Non-pigmented ciliary epithelial cell (primary cell): ENCODE measurements at places on chromosomes 1 and 21.
A peak's percentile ranks its signal among the peaks of the same experiment; 100 is the strongest.

DNA sequence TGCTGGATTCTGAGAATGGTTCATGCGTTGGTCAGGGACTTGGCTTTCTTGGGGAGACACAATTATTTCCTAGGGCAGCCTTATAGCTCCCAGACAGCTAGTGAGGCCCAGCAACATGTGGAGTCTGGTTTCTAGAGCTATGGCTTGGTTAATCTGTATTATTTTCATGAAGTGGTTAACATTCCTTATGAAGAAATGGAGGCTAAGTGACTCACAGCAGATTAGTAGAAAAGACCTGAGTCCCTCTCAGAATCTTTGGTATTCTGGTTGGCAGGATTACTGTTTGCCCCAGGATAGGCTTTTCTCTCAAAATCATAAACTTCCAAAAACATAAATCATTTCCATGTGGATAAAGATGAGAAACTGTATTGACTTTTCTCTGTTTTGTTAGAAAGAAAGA lies 42.3 kb downstream of the DUSP10 start:
- peak; percentile 56 for DNase-seq

GRCh38 chr1:184648856-184649201 lies 105.8 kb downstream of the EDEM3 start:
- DNase-seq = no peak

DNA sequence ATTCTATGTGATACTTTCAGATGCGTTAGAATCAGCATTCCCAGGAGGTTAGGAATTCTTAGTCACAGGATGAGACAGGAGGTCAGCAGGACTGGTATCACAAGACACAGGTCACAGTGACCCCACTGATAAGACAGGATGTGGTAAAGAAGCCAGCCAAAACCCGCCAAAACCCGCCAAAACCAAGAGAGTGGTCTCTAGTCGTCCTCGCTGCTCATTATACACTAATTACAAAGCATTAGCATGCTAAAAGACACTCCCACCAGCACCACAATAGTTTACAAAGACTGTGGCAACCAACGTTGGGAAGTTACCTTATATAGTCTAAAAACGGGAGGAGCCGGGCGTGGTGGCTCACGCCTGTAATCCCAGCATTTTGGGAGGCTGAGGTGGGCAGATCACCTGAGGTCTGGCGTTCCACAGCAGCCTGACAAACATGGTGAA lies 13.9 kb upstream of the ACTA1 start:
- no peak for DNase-seq

GRCh38 chr1:235078480-235079381 lies 49.9 kb downstream of the TOMM20 start:
- DNase-seq = no peak

DNA sequence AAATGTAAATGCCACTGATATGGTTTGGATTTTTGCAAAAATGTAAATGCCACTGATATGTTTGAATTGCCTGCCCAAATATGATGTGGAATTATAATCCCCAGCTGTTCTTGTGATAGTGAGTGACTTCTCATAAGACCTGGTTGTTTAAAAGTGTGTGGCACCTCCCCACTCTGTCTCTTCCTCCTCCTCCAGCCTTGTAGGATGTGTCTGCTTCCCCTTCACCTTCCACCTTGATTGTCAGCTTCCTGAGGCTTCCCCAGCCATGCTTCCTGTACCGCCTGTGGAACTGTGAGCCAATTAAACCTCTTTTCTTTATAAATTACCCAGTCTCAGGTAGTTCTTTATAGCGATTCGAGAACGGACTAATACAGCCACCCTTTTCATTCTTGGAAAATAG lies 1.3 kb upstream of the CCT8 start:
- DNase-seq = no peak

- DNase-seq = no peak
Measured at GRCh38 chr1:99869304-99869703, 19.1 kb downstream of the AGL start.

GRCh38 chr1:108067884-108068540 lies 103.0 kb upstream of the VAV3 start:
- no peak for DNase-seq

DNA sequence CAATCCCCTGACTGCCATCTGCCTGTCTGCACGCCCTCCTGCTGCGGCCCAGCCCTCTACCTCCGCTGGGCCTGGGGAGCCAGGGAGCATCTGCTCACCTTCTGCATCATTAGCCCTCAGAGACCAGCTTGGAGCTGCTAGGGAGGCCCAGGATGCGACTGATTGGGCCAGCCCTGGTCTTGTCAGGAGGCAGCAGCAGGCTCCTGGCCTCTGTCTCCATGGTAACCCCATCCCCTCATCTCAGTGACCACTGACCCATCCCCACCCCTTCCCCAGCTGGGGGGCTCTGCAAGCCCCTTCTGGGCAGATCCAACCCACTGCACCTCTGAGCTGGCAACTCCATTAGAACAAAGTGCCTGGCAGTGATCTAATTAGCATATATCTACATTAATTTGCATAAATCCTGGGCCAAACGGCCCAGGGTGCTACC lies 37.7 kb downstream of the NKAIN1 start:
- no peak for DNase-seq

GRCh38 chr1:38153066-38153777 lies 106.6 kb upstream of the POU3F1 start:
- DNase-seq = no peak

DNA sequence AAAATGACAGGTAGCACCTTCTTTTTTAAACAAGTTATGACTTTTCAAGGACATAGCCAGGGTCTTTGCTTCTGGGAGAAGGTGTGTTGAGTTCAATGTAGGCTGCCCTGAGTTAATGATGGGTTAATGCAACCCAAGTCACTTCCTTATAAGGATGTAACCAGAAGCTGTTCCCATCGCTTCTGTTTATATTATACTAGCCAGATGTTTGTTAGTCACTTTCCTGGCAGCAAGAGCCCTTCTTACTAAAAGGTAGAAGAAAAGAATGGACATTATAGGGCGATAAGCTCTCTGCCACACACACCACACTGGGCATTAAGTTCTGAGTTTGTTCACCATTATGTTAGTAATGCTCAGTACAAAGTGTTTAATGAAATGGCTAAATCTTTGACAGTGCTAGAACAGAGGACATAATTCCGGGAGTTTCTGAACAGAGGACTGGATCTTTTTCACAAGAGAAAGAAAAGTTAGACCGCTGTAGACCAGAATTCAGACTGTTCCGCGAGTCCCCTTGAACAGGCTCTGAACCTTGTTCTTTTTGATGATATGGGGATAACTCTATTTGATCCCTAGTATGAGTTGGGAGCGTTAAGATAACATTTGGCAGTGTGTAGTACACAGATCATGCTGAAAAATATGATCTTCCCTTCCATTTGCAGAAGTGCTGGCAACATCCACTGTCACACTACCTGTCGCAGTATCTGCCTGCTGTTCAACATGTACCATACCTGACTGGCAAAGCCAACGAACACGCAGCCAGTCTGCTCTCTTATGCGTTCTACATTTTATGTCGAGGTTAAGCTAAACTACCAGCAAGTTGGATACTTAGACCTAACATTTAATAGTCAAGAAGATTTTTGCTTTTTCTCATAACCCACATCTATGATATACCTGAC lies 41.0 kb downstream of the DEGS1 start:
- DNase-seq = peak; percentile 73

DNA sequence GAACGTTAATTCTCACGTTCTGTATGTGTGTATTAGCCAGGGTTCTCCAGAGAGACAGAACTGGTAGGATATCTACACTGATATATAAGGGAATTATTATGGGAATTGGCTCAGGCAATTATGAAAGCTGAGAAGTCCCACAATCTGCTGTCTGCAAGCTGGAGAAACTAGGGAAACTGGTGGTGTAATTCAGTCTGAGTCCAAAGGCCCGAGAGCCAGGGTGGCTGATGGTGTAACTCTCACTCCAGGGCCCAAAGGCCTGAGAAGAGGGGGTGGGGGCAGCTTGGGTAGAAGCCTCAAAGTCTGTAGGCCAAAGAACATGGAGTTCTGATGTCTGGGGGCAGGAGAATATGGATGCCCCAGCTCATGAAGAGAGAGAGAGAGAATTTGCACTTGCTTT lies 13.3 kb upstream of the VASH2 start:
- DNase-seq = no peak

DNA sequence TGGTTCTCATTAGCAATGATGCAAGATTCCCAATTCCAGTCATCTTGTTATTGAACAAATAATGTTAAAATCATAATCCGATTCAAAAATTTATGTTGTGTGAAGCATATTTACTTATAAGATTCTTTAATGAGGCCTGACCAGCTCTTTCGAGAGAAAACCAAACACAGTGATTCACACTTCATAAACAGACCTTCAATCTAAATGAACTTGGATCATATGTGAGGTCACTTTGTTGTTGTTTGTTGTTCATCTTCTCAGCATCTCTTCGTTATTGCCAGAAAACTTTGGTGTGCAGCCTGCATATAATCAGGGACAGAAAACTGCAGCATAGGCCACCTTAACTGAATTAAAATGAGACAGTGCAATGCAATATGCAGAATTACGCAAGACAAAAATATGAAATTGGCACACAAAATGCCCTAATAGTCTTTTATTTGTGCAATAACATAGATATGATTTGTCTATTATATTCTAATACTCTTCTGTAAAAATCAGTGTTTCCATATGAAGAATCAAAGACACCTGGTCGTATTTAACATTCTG lies 30.1 kb downstream of the NCAM2 start:
- no peak for DNase-seq

- DNase-seq = no peak
Measured at GRCh38 chr1:221444346-221444745, 297.5 kb downstream of the DUSP10 start.

- DNase-seq = no peak
Measured at GRCh38 chr1:225844236-225845061, 34.5 kb downstream of the EPHX1 start.

GRCh38 chr1:211610779-211611556 lies 32.0 kb upstream of the SLC30A1 start:
- no peak for DNase-seq

DNA sequence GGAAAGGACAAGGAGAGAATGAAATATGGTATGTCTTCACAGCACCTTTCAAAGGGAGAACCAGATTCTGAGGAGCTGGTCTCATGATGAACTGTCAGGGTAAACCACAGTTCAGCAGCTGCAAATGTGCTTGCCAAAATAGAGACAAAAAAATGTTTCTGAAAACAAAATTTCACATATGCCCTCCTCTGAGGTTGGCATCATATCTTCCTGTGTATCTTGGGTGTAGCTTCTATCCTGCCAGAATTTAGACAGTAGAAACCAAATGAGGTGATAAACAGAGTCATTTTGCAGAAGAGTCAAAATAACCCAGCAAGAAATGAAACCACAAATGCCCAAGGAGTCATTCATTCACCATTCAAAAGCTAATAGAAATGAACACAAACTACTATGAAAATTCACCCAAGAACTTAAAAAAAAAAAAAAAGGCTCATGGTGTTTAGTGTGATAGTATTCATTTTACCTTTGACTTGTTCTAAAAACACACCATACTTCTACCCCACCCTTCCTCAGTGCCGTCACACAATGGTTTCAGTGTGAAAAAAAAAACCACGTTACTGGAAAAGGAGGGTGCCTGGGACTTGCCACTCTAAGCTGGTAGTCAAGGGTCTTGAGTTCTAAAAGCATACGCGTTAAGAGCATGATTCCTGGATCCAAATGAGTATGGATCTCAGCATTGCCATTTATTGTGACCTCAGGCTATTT lies 18.5 kb downstream of the SELL start:
- DNase-seq = no peak

GRCh38 chr21:33541756-33542639 lies at the start of gene GART:
TSS of gene GART (minus strand) at chr21:33542117. CDS start at chr21:33539315, 2,802 bp downstream.
- no peak for DNase-seq

DNA sequence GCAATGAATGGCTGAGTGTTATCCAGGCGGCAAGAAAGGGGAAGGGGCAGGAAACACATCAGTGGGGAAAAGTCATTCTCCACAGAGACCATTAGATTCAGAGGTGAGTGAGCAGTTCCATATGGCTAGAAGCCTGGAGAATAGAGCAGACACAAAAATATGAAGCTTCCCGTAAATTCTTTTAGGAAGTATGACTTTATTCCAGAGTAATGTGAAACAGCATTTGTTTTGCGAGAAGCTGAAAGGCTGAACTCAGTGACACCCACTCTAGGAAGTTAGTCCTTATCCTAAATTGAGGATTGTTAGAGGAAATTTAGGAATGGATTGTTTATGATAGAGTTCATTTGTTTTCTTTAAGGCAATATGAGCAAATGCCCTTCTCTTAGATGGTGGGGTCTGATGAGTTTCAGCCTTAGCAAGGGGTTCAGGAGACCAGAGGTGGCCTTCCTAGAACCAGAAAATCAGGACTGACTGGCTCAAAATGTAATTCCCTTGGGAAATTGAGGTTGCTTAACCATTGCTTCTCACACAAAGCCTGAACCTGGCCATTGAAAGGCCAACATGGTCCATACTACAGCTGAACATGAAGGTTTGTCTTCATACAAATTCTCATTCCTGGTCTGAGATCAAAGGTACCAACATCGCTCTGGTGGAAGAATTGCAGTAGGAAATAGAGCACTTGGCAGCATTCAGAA lies 167.5 kb downstream of the TPR start:
- no peak for DNase-seq

GRCh38 chr1:112673592-112674439 lies 643 bp upstream of the MOV10 start:
- peak; percentile 14 for DNase-seq

- DNase-seq = peak; percentile 45
Measured at GRCh38 chr1:41537251-41537650, 52.8 kb upstream of the EDN2 start.

DNA sequence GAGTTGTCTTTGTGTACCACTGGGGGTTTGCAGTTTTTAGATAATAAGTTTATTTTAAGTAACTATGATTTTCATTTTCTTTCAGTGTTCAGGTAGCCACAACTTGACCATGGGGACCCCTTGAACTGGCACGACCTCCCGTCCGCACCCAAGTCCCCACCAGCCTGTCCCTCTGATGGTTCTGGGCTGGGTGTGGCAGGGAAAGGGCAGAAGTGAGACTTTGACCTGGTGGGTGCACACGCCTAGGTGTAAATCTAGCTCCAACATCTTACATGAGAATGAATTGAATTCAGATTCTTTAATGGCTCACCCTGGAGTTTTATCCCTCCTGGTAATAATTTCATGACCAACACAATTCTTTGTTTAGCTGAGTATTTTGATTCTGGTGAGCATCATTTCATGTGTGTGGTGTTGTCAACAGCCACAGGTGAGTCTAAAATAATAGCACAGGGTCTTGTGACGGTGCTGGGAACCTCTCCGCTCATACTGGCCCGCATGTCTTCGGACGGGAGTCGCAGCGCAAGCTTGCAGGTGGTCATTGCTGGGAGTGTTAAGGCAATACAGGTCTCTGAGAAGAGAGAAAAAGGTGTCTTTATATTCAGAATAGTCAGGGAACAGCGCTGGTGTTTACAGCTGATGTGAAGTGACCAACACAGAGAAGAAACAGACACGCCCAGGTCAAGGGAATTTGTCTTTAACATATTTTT lies 50.8 kb upstream of the POFUT2 start:
- DNase-seq = no peak

- no peak for DNase-seq
Measured at GRCh38 chr21:46161633-46162592, 6.5 kb upstream of the FTCD start.

DNA sequence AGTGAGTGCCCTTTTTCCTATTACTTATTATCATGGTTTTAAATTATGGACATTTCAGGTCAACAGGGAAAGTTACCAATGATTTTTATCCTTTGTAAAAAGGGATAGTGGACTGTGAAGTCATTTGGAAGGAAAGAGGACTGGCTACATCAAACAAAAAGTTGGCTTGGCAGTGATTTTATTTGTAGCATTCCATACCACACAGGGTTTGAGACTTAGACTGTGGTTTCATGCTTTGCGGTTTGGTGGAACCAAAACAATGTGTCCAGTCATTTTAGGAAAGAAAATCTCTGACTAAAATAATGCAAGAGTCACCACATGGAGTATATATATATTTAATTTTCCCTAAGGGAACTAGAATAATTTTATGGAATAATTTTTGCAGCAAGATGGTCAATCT lies 239.5 kb downstream of the HMCN1 start:
- DNase-seq = peak; percentile 93
